ENCODE measurements at places on chromosomes 1 and 21.

- H3K4me1 ChIP-seq, result peaks cover 2% of the 10 kb centered on the region
- no peaks in the 10 kb centered on the region for H3K36me3 ChIP-seq
- peaks cover 28% of the 10 kb centered on the region for H3K27me3 ChIP-seq
- no peak for DNase-seq
Observed at GRCh38 chr1:223312705-223313414, 51.1 kb downstream of the SUSD4 start.

- peaks cover 80% of the 10 kb centered on the region for H3K27me3 ChIP-seq
- DNase-seq, result no peak
- peak overlapping the region; percentile 26 for H3K4me3 ChIP-seq
Observed at GRCh38 chr1:151715726-151716404, 738 bp downstream of the CELF3 start.

GRCh38 chr1:207925210-207925609 lies 14.3 kb upstream of the CD34 start:
- H3K4me3 ChIP-seq, result no peak overlapping the region
- H3K4me1 ChIP-seq, result no peaks in the 10 kb centered on the region
- H3K27me3 ChIP-seq, result peaks cover 54% of the 10 kb centered on the region
- H3K27ac ChIP-seq, result no peak overlapping the region

GRCh38 chr1:233700338-233700737 lies 86.4 kb downstream of the KCNK1 start:
- no peaks in the 10 kb centered on the region for H3K36me3 ChIP-seq
- H3K27me3 ChIP-seq, result peaks cover 20% of the 10 kb centered on the region
- H3K27ac ChIP-seq, result no peak overlapping the region
- no peak for DNase-seq

- H3K36me3 ChIP-seq, result peaks cover 3% of the 10 kb centered on the region
- peak overlapping the region; percentile 33 for H3K4me3 ChIP-seq
- peaks cover 44% of the 10 kb centered on the region for H3K27me3 ChIP-seq
- H3K4me1 ChIP-seq, result peaks cover 10% of the 10 kb centered on the region
- DNase-seq, result no peak
Observed at GRCh38 chr1:38045401-38046332, 926 bp downstream of the POU3F1 start.

- no peak overlapping the region for H3K4me3 ChIP-seq
- H3K36me3 ChIP-seq, result no peaks in the 10 kb centered on the region
- no peak overlapping the region for H3K27ac ChIP-seq
- DNase-seq, result no peak
- H3K4me1 ChIP-seq, result peaks cover 12% of the 10 kb centered on the region
Observed at GRCh38 chr1:114099268-114099667, 54.4 kb downstream of the SYT6 start.

GRCh38 chr1:85258536-85259117 lies 835 bp downstream of the C1orf52 start:
- no peaks in the 10 kb centered on the region for H3K27me3 ChIP-seq
- peak overlapping the region; percentile 96 for H3K27ac ChIP-seq
- peaks cover 24% of the 10 kb centered on the region for H3K4me1 ChIP-seq
- peaks cover 55% of the 10 kb centered on the region for H3K36me3 ChIP-seq

GRCh38 chr21:38392661-38393060 lies 105.6 kb downstream of the ERG start:
- H3K36me3 ChIP-seq, result no peaks in the 10 kb centered on the region
- H3K27me3 ChIP-seq, result peaks cover 29% of the 10 kb centered on the region
- no peak for DNase-seq
- no peak overlapping the region for H3K27ac ChIP-seq
- H3K4me3 ChIP-seq, result no peak overlapping the region
- H3K4me1 ChIP-seq, result no peaks in the 10 kb centered on the region

DNA sequence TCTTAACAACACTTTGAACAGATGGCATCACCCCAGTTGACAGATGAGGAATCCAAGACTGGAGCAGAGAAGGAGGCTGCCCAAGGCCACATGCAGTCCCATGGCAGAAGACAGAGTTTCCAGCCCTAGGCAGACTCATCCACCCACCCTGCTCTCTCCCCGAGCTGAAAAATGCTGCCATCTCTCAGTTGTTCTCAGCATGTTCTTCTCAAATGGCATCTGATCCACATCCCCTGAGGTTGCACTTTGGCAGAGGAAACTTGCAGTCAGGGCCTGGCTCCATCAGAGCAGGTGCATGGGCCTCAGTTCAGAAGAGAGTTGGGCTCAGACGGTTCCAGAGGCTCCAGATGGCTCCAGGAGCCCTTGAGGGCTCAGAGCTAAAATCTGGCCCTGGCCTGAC lies 709.4 kb downstream of the MATN1 start:
- DNase-seq, result no peak
- H3K4me3 ChIP-seq, result no peak overlapping the region
- peaks cover 6% of the 10 kb centered on the region for H3K4me1 ChIP-seq
- H3K36me3 ChIP-seq, result no peaks in the 10 kb centered on the region
- H3K27ac ChIP-seq, result no peak overlapping the region
- H3K27me3 ChIP-seq, result peaks cover 12% of the 10 kb centered on the region

- no peak overlapping the region for H3K27ac ChIP-seq
- no peaks in the 10 kb centered on the region for H3K4me1 ChIP-seq
Observed at GRCh38 chr1:7224081-7224534, 438.9 kb downstream of the CAMTA1 start.

DNA sequence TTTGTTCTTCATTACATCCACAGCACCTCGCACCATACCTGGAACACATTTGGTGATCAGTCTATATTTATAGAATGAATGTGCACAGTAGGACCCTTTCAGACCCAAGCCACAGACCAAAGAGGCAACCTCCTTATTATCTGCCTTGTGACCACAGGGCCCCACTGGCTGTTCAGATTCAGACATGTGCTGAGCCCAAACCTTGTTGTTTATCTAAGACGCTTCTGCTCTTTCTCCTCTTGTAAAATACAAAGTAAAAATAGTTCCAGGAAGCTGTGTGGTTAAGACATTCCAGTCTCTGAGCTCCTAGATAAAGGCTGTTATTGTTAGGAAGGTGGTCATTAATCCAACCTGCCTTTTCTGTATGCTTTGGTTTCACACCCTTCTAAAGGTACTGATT lies 3.6 kb upstream of the SCMH1 start:
- no peaks in the 10 kb centered on the region for H3K27me3 ChIP-seq
- H3K4me3 ChIP-seq, result no peak overlapping the region
- peaks cover 4% of the 10 kb centered on the region for H3K36me3 ChIP-seq

DNA sequence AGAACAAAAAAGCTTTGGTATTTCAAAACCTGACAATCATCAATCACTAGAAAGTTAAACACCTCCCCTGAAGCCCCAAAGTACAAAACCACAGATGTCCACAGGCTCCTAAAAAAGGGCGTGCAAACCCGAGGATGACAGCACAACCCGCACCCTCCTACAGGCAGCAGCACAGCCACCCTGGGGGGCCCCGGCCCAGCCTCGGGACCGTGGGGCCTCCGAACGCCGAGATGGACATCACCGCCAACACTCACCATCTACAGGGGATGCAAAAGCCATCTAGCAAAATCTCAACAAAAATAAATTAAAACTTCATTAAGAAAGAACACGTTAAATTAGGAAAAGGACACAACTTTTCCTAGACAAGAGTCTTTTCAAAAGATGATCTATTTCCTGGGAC lies 6.6 kb downstream of the KIAA2013 start:
- peaks cover 55% of the 10 kb centered on the region for H3K36me3 ChIP-seq
- H3K4me1 ChIP-seq, result peaks cover 28% of the 10 kb centered on the region
- H3K4me3 ChIP-seq, result no peak overlapping the region
- no peak for DNase-seq
- no peaks in the 10 kb centered on the region for H3K27me3 ChIP-seq

- peaks cover 26% of the 10 kb centered on the region for H3K27me3 ChIP-seq
- DNase-seq, result no peak
- no peaks in the 10 kb centered on the region for H3K36me3 ChIP-seq
- no peak overlapping the region for H3K4me3 ChIP-seq
- H3K4me1 ChIP-seq, result no peaks in the 10 kb centered on the region
Observed at GRCh38 chr1:165495858-165496205, 48.0 kb upstream of the LRRC52 start.

DNA sequence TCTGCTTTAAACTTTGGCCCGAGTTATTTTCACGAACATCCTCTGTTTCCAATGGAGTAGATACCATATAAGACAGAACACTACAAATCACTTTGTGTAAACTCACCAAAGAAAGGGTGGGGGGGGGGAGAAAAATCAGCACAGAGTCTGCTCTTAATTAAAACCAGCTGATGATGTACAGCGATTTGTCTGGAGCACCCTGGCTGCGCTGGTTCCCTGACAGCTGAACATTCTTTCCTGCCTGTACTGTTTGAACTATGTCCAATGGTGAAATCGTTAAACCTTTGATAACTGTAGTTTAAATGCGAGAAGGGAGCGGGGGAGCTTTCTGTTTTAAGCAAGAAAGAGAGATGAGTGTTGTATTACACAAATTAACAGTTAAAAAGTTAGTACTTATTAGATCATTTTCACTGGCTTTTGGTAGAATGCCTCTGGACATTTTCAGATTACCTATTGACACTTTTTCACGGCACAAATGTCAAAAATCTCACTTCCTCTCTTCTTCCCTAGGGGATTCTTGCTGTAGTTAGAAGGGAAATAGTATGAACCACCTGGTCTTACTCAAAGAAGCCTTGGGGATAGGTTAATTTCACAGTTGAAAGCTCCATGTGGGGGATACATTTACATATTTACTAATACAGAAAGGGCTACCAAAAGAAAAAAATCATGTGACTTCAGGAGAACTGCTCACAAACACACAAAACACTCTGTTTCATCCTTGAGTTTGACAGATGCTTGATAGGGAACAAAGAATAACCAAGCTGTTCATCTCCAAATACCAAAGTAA lies 140.2 kb upstream of the RUNX1 start:
- no peak overlapping the region for H3K27ac ChIP-seq
- no peaks in the 10 kb centered on the region for H3K4me1 ChIP-seq
- peaks cover 8% of the 10 kb centered on the region for H3K27me3 ChIP-seq
- DNase-seq, result no peak
- no peak overlapping the region for H3K4me3 ChIP-seq

DNA sequence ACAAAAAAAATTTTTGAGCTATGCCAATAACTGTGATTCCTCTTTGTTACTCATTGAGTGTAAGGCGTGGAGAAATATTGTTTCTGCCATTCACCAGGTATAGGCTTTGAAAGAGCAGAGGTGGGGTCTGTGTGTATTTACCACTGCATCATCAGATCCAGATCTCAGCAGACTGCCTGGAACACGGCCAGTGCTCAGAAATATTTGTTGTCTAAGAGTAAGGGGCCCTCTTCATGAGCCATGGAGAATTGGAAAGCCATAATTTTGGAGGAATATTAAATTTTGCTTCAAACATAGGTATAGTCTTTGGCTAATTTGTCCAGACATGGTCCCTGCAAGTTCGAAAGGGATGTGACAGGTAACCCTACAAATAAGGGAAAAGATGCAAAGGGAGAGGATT lies 231.3 kb upstream of the IRF2BP2 start:
- peak overlapping the region; percentile 69 for H3K27ac ChIP-seq
- DNase-seq, result no peak
- peaks cover 29% of the 10 kb centered on the region for H3K4me1 ChIP-seq
- no peaks in the 10 kb centered on the region for H3K36me3 ChIP-seq
- H3K27me3 ChIP-seq, result no peaks in the 10 kb centered on the region

DNA sequence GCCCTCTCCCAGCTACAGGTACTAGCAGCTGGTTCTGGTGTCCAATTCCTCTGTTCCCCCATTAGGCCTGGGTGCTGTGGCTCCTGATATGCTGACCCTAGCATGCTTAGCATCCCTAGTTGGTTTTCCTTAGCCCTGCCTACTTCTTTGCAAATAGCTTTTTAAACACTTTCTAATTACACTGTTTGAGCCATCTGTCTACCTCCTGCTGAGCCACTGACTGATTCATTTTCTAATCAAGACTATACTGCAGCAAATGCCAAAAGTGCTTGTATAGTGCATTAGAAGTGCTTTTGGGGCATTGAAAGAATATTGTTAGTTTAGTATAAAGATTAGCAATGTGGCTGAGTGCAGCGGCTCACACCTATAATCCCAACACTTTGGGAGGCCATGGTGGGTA lies 36.3 kb downstream of the ERICH3 start:
- H3K4me1 ChIP-seq, result no peaks in the 10 kb centered on the region
- no peak for DNase-seq

GRCh38 chr21:39141502-39141901 lies 41.7 kb downstream of the PSMG1 start:
- no peak for DNase-seq
- H3K27ac ChIP-seq, result no peak overlapping the region
- H3K4me1 ChIP-seq, result peaks cover 3% of the 10 kb centered on the region

GRCh38 chr1:8816264-8816663 lies 1.2 kb downstream of the RERE start:
- no peak for DNase-seq
- H3K27ac ChIP-seq, result peak overlapping the region; percentile 97
- peaks cover 21% of the 10 kb centered on the region for H3K36me3 ChIP-seq
- H3K27me3 ChIP-seq, result no peaks in the 10 kb centered on the region

Measured in effector memory CD8-positive, alpha-beta T cell (primary cell).